ENCODE measurements at places on chromosomes 2 and 18. TPM values are rescaled to one million over a fixed set of nuclear protein-coding genes. Genes with fewer than 3 reads are reported as not detected.

- no peak for DNase-seq
These were observed 368.7 kb downstream of the SLC4A3 start for GRCh38 chr2:219995991-219996765.

DNA sequence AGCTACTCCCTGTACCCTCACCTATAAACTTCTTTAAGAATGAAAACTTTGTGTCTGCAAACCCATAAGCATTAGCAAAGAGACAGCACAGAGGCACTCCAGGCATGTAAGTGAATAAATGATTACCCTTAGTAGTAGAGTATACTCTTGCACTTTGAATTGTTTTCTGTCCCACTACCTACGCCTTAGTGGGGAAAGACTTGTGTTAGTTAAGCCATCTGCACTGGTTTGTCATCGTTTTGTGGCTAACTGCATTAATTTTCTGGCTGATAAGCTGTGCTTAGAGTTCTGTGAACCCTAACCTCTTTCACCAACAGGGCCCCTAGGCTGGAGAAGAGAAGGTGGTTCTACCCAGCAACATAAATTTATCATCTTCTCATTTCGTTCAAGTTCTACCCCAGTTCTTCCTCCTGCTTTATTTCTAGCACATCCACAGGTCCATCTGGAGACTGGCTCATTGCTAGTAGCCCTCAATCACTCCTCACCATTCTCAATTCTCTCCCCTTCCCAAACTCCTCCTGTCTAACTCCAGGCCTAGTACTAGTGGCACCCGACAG is 710 bp downstream of the LMAN2L start:
- no peak for DNase-seq

- no peak for DNase-seq
These were observed 66.7 kb downstream of the RTN4 start for GRCh38 chr2:54983345-54984220.

GRCh38 chr2:98937906-98938305 is 1.9 kb upstream of the CRACDL start:
- DNase-seq, result no peak

GRCh38 chr2:206642075-206643025 is at the start of gene FAM237A:
Gene FAM237A (plus strand): TSS chr2:206642487. CDS start chr2:206644237, 1,750 bp downstream.
- peak; percentile 54 for DNase-seq

The QPCT gene
- 19.5 TPM for polyA plus RNA-seq

Measured in right lung (tissue), 10 donors.